ENCODE measurements at places on chromosomes 7 and 10.

- DNase-seq, result no peak
Observed at GRCh38 chr7:99623702-99624447, 7.1 kb downstream of the ZSCAN25 start.

DNA sequence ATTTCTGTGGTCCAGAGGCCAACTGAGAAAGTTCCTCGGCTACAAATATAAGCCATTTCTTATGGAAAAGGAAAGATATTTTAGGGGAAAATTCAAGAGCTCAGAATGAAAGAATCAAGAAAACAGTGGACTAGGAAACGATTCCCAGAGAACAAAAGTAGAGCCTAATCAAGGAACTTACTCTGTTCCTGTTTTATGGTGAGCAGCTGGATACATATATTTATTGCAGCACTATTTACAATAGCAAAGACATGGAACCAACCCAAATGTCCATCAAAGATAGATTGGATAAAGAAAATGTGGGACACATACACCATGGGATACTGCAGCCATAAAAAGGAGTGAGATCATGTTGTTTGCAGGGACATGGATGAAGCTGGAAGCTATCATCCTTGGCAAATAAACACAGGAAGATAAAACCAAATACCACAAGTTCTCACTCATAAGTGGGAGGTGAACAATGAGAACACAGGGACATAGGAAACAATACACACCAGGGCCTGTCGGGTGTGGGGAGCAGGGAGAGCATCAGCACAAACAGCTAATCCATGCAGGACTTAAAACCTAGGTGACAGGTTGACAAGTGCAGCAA, 298.7 kb downstream of the THSD7A start:
- no peak for DNase-seq

DNA sequence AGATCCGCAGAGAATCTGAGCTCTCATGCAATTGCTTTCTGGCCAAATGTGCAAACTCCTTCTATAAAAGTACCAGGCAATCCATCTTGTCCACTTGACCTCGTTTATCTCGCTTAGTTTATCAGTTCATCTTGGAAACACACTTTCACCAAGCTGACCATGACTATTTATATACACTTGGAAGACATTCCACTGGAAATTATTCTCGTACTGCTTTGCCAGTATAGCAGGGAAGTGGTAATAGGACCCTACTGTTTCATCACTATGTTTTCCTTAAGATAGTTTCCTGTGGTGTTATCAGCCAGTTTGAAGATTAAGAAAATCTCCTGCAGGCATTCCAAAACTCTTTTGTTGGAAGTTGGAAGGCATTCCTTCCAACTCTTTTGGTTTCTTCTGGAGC, 115.3 kb upstream of the FAM171A1 start:
- no peak for DNase-seq

DNA sequence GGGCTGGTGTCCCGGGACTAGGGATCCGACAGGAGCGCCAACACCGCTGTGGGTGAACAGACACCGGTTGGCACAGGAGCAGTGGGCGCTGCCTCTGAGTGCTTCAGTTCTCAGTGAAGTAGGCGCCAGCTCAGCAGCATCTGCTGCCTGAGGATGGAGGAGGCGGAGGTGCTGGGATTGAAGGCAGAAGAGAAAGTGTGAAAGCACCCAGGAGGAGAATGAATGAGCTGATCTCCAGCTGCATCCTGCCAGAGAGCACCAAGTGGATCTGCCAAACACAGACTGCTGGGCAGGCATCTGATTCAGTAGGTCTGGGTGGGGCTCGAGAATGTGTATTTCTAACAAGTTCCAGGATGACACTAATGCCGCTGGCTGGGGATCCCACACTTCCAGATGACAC, 74.5 kb downstream of the LANCL2 start:
- DNase-seq, result no peak

GRCh38 chr7:129553899-129554461, 51.6 kb downstream of the SMKR1 start:
- peak; percentile 52 for DNase-seq

DNA sequence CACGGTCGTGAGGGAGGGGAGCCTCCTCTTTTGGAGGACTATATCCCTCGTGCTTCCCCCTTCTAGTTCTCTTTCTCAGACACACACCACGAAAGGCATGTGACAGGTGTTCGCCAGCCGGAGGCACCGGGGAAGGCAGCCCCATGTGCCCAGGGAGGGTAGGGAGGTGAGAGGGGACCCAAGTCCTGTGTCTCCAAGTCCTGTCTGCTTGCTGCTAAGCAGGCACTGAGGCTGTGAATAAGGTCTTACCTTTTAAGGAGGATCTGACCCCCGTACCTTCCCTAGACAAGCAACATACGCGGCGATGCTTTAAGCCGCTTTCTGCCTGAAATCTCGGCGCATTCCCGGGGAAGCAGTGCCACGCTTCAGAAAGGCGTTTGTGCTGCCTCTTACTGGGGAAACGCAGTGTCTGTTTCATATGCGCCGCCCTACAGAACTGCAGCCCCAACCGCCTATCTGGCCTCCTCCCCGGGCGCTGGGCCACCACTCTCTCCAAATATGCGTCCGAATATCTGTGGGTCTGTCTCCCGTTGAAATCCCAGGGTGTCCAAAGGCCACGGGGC, 770 bp downstream of the PLXNA4 start:
- no peak for DNase-seq

- DNase-seq, result no peak
Observed at GRCh38 chr7:7834761-7835160, 116.4 kb upstream of the RPA3 start.

DNA sequence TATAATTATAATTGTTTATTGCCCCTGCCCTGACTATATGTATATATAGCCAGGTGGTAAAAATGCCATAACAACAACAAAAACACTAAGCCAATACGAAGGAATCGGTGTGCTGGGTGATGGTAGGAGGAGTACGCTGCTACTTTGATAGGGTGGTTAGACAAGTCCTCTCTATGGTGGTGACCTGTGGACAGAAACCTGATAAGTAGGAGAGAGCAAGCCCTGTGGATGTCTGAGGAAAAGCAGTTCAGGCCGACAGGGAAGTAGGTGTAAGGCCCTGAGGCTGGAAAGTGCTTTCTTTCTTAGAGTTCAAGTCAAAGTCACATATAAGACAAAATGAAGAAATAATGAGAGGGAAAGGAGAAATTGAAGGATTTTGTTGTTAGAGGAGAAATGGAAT, 823.8 kb upstream of the CELF2 start:
- DNase-seq, result no peak

- no peak for DNase-seq
Observed at GRCh38 chr7:47406801-47407129, 175.1 kb downstream of the TNS3 start.

- no peak for DNase-seq
Observed at GRCh38 chr10:123857616-123858015, 34.0 kb downstream of the CPXM2 start.

DNA sequence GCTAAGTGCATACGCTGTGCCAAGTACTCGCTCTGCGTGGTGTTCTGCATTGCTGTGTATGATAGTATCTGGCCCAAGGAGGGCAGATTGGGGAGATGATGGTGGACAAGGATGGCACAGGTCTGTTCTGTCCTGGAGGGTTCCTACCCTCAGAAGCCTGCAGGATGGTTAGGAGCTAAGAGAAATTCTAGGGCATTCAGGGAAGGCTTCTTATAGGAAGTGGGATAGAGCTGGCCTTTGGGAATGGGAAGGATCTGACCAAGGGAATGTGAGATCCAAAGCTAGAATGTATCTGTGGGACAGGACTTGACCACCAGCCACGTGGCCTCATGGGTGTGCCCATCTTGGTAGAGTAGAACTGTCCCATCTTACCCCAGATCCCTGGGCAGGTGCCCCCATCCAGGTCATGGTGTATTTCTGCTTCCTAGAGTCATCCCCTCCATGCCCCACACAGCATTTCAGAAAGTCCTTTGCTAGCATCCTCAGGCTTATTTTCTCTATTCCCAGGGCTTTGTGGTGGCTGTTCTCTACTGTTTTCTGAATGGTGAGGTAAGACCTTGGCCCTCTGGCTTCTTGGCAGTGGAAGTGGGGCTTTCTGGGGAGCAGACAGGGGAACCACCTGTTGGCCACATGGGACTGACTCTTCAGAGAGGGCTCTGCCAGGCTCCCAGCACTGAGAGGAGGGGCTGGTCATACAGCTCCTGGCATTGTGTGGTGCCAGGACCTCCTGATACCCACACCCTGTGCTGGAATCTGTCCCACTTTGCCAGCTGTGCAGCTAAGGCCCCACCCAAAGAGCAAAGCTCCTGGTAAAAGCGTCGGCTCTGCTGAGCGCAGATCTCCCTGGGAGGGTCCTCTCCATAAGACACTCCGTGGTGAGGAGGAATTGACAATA, 52.5 kb downstream of the ADCYAP1R1 start:
- DNase-seq, result no peak

DNA sequence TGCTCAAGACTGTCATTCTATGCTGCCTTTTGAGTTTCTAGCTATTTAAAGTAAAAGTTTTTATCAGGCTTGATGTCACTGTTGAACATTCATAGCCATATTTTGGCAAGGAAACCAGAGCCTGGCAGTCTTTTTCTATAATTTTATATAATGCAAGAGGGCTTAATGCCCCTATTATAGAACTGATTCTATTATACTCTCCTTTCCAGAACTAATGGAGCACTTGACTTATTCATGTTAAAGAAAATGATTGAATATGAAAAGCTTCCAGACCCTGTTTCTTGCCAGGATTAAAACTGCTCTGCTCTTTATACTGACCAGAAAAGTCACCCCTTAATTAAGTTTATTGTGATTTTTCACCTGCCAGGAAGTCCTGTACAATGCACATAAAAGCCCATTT, 337.6 kb upstream of the CHRM2 start:
- DNase-seq, result no peak

- peak; percentile 14 for DNase-seq
Observed at GRCh38 chr7:51067757-51068156, 248.9 kb downstream of the COBL start.

GRCh38 chr10:36817898-36818297, 307.5 kb upstream of the ANKRD30A start:
- no peak for DNase-seq

- DNase-seq, result no peak
Observed at GRCh38 chr7:46292741-46293140, 371.7 kb upstream of the IGFBP3 start.
